ENCODE measurements at places on chromosomes 6 and 20.

DNA sequence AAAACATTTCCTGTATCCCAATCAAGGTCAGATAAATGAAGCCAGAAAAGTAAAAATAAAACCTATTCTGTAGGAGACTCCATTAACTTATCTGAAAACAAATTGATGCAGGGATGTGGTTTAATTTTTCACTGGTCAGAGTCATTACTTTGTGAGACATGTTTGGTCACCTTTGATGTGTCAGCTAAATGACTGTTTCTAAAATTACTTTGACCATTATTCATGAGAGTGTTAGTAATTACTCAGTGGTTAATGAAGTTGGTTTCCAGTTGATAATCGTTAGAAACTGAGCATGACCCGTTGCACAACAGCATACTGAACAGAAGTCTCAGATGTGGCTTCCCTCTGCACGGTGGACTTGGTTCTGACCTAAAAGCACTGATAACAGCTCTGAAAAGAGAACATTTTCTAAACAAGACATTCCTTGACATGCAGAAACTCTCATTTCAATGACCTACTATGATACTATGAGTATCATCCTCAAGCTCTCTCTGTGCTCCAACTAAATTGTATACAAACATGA is 410.5 kb upstream of the RNF217 start:
- no peak for DNase-seq

DNA sequence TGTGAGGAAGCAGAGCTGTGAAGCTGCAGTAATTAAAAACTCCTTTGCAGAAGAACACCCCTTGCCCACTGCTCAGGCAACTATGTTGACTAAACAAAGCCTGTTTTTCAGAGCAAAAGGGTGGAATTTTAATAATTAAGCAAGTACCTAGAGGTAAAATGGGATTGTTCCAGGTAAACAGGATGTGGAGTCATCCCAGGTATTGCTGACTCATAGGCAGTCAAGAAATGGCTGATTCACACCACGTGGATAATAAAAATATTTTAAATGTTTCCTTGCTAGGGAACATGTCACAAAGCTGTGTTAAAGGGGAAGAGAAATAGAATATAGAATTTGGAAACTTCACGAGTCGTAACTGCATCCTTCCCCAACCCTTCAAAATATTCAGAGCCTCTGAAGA is 491.8 kb downstream of the BTBD3 start:
- DNase-seq = no peak

- DNase-seq = peak; percentile 51
These were observed 114.4 kb downstream of the SLC23A2 start for GRCh38 chr20:4886771-4887527.

DNA sequence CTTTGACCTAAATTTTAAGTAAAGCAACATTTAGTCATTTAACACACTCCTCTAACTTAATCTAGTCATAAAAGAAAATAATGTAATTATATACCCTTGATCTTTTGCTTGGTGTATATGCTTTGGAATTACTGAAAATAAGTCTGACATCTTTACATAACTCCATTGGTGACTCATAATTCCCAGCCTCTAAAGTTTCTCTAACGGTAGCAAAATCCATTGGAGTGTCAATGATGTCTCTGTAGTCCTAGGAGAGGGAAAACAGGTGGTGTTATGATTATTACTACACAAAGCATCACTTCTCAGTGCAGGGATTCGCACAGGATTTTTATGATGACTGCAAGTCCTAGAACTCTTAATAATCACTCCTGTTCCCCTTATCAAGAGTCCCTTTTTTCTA is 80.2 kb downstream of the IRAK1BP1 start:
- no peak for DNase-seq

- DNase-seq = no peak
These were observed 633.4 kb upstream of the EPHA7 start for GRCh38 chr6:94052749-94053148.

GRCh38 chr6:48560408-48560807 is 449.4 kb upstream of the PTCHD4 start:
- DNase-seq = no peak

DNA sequence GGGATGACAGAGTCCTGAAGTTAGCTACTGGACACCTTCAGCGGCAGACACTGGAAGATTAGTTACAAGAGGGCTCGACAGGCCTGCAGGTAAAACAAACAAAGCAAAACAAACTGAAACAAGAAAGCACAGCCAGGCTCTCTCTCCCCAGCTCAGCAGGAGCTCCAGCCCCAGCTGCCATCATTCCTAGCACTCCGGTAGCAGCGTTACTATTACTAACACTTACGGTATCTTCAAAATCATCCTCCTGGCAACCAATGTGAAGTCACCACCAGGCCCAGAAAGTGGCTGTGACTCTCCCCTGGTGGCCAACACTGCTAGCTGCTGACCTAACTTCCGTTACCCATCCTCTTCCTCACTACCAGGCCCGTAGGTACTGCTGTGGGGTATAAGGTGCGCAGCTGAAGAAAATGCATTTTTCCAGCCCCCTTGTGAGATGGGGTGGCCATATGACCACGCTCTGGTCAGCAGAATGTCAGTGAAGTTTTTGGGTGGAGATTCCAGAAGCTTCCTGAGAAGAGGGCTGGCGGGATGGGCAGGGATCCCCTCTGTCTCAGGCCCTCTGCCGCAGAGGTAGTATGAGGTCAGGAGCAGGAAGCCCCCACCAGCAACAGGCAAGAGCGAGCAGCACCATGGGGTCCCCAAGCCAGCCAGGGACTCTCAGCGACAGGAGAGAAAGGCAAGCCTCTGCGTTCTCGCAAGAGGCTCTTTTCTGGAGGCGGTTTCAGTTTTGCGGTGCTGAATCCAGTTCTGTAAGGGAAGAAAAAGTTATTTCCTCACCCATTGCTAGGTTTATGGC is 37.4 kb upstream of the TBXT start:
- DNase-seq = no peak

DNA sequence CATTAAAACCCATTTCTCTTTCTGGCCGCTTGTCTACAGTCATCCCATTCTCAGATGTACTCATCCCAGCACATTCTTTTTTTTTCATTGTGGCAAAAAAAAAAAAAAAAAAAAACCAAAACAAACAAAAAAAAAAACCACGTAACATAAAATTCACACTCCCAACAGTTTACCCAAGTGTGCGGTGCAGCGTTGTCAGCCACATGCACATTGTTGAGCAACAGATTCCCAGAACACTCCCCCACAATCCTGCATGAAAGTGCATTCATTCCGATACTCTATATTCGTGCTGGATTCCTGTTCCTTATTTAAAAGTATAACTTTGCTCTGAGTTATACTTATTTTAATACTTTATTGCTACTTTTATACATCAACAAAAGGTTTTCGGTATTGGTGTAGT is 96.0 kb downstream of the SASH1 start:
- DNase-seq = no peak

GRCh38 chr6:131061041-131061750 is 1.8 kb downstream of the EPB41L2 start:
- peak; percentile 19 for DNase-seq

- no peak for DNase-seq
These were observed 586 bp upstream of the NUP153 start for GRCh38 chr6:17707371-17707651.

- DNase-seq = no peak
These were observed 116.8 kb downstream of the ZMYND8 start for GRCh38 chr20:47239719-47240067.

GRCh38 chr6:7124636-7125035 is 16.9 kb downstream of the RREB1 start:
- peak; percentile 43 for DNase-seq

GRCh38 chr6:136426627-136427377 is 123.4 kb downstream of the MAP7 start:
- DNase-seq = peak; percentile 45

- DNase-seq = peak; percentile 86
These were observed 27.3 kb downstream of the PKIG start for GRCh38 chr20:44609516-44610312.

GRCh38 chr6:143063631-143064030 is 2.9 kb downstream of the AIG1 start:
- no peak for DNase-seq

GRCh38 chr20:39105551-39105950 is 143.4 kb downstream of the DHX35 start:
- DNase-seq = no peak

DNA sequence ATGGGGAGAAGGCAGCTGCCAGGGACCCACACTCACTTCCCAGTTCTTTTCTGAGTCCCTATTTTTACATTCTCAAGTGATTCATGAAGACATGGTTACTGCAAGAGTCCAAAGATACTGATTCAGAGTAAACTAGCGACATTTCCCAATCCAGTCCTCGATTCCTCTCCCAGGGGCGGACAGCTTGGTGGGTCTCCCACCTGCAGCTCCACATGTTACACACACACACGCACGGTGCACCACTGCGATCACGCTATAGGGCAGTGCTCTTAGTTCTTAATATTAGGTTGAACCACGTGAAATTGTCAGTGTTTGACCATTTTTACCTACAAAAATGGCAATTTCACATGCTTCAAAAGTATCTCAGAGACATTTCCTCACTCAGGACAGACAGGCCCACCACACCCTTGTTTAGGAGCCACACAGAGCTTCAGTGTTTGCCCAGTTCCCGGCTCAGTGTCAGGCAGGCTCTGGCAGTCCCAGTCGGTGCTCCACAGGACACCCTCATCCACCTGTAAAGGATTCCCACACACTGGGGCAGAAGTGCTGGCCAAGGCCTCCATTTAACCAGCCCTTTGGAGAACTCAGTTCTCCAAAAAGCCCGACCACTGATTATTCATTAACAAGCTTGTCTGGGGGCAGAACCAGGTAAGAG is 51.8 kb downstream of the RRBP1 start:
- no peak for DNase-seq

- DNase-seq = no peak
These were observed 369.0 kb downstream of the ARHGAP18 start for GRCh38 chr6:129340983-129341382.

- peak; percentile 59 for DNase-seq
These were observed 76.7 kb upstream of the CLDN20 start for GRCh38 chr6:155187106-155187505.

DNA sequence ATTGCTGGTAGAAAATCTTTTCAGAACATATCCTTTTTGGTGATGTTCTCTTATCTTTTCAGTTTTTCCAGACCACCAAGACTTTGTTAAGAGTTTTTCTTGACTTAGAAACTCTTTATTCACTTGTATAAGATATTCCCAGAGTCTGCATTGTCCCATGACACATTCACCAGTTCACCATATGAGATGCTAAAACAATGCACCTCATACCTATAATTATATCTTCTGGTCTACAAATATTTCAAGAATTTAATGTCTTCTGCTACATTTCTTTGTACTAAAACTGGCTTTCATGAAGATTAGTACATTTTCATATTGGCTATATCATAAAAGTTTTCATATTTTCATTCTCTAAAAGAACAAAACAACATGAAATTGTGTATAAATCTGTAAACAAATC is 111.3 kb downstream of the ADGRG6 start:
- no peak for DNase-seq

DNA sequence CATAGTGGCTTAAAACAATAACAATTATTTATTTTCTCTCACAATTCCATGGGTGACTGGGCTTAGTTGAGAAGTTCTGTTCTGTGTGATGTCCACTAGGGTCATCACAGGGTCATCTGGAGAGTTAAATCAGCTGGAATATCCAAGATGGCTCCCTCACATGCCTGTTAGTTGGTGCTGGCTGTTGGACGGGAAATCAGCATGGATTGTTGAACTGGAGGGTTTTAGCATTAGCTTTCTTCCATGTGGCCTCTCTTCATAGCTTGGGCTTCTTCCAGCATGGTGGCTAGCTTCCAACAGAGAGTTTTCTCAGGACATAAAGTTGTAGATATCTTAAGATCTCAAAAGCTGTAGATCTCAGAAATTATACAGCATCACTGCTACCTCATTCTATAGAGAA is 19.6 kb downstream of the MARCKS start:
- peak; percentile 32 for DNase-seq

DNA sequence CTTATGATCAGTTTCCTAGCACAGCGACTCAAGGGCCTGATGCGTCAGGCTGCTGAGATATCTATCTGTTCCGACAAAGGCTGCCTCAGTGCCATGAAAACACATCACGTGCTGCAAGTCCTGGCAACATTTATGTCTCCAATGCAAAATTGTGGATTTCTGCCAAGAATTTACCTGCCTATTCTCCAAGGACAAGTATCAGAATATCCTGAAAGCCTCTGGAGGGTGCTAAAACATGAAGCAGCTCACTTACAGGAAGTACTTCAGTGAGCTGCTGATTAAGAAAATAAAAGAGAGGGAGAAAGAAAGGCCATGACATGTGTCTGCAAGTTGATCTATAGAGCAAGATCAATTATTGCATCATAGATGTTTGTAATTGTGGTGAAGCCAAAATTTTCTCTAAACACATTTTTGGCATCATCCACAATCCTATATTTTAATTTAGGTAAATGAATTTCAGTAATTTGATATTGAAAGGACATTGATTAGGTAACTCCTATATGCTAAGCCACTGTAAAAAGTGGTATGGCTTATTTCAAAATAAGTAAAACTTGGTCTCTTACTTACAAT is 25.8 kb upstream of the TPBG start:
- no peak for DNase-seq

DNA sequence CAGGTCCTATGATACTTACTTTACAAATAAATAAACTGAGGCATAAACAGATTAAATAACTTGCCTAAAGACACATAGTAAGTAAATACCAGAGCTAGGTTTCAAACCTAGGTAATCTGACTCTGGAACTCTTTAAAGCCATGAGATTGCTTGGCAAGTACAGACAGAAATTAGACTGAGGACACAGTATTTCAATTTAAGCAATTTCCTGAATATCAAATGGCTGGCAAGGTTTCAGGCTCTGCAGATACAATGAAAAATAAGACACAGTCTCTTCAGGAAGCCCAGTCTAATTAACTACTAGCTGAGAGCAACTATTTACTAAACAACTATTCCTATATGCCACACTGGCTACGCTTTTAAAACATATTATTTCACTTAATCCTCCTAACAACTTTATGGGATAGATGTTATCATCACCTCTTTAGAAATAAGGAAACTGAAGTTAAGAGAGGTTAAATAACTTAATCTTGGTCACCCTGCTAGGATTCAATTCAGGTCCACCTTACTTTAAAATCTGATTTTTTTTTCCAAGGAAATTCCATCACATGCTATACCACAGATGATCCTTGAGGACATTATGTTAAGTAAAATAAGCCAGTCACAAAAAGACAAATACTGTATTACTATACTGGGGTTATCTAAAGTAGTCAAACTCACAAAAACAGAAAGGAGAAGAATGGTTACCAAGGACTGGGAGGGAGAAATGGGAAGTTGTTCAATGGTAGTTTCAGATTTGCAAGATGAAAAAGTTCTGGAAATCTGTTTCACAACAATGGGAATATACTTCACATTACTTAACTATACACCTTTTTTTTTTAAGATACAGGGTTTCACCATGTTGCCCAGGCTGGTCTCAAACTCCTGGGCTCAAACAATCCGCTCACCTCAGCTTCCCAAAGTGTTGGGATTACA is 4.1 kb downstream of the TRPC4AP start:
- peak; percentile 38 for DNase-seq
